ENCODE measurements at places on chromosomes 2 and 18.

- no peak for DNase-seq
Observed at GRCh38 chr2:184879671-184880070, 281.3 kb downstream of the ZNF804A start.

DNA sequence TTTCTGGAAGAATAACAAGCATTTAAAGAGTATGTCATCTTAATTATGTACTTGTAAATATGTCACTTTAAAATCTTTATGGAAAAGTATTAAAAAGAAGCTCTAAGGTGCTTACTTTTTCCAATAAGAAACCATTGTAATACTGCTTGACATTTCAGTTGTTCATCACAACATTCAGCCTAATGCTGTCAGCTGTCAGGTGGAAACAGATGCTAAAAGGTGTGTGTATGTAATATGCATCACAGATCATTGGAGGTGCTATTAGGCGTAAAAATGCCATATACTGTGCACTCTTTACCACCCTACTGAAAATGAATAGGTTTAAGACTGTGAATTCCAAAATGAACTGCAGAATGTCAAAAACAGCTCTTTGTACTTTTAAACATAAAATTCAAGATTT lies 40.3 kb downstream of the METTL8 start:
- no peak for DNase-seq

DNA sequence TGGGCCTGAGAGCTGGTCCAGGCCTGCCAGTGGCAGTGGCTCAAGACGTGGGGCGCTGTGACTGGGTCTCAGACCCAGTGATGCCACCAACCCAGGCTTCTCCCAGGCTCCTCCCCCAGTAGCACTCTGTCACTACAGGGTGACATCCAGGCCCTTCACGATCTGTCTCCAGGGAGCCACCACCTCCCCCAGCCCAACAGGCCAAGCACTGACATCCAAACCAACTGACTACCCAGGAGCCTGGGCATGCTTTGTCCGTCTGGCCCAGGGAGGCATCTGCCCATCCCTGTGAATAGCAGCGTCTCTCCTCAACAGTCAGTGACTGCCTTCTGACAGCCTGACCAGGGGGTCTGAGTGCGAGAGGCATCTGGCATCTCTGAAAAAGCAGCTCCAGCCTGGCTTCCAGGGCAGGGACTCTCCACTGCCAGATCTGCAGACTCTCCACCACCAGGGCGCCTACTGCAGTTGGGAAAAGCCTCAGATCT lies 13.0 kb downstream of the TEX44 start:
- no peak for DNase-seq

- no peak for DNase-seq
Observed at GRCh38 chr2:188294352-188294926, 2.8 kb downstream of the GULP1 start.

DNA sequence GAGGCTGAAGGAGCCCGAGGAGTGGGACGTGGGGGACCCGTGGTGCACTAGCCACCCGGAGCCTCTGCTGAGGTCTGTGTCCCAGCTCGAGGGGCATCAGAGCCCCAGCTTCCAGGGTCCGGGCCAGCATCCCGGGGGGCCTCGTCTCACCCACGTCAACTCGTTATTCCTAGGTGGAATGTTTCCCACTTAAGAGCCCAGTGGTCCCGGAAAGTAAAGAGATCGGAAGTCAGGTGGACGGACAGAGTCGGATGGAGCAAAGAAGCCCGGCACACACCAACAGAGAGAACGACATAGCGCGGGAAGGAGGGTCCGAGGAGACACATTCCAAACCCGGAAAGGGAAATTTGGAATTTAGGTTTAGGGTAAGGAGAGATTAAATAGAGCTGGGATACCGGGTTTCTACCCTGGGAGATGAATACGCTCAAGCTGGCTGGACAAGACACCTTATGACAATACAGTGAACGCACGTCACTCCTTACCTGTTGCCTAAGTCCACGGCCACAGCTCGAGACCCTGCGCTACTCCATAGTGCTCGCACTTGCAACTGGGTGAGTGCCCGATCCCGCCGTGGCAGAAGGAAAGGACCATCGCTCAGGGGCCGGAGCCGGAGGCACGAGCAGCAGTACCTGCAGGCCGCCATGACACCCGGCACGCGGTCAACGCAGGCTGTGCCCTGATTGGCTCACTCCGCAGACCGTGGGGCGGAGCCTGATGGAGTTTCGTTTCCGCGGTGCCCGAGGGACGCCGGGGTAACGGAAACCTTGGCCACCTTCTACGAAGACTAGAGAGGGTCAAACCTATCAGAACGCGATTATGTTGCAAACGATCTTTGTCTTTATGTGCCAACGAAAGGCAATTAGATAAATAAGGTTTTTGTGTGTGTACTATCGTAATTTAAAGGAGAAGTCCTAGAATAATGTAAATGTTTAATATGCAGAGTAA lies at the start of gene PNPT1:
TSS of gene PNPT1 (minus strand) at position 664 of the 945 bp plus-strand sequence. CDS start at position 643, 21 bp downstream.
- peak; percentile 94 for DNase-seq

DNA sequence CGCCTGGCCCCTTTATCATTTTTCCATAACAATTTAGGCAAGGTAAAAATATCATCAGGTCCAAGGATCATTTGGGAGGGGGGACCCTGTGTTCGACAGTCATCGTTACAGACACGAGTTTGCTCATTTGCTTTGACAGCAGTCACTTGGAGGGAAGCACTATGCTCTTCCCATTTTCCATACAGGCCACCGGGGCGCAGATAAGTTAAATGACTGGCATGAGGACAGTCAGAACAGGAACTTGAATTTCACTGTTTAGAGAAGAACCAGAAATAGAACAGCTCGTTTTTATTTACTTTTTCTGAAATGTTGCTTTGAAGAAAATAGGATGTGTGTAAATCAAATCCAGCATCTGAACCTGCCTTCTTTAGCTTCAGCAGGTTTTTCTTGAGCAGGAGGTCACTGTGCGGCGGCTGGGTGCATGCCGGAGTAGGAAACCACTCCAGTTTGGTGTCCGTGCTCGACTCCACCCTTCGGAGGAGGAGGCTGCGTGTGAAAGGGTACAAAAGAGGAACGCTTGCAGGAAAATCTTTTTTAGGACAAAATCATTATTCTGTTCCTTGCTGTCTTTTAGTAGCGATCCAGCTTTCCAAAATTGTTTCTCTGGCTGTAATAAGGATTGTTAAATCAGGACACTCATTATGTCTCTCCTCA lies 15.2 kb downstream of the NPAS2 start:
- no peak for DNase-seq

DNA sequence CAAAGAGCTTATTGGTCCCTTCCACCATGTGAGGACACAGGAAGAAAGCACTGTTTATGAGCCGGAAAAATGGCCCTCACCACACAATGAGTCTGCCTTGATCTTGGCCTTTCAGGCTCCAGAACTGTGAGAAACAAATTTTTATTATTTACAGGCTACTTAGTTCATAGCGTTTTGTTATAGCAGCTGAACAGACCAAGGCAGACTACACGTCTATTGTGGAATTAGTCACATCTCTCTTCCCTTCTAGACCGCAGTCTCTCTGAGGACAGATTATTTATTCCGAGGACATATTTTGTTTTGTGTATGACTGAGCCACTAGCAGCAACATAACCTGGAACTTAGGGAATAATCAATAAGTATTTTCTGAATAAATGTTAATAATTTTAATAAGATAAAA lies 125.5 kb downstream of the ASB1 start:
- DNase-seq = no peak

GRCh38 chr2:178397002-178397605 lies 53.9 kb downstream of the PRKRA start:
- no peak for DNase-seq

DNA sequence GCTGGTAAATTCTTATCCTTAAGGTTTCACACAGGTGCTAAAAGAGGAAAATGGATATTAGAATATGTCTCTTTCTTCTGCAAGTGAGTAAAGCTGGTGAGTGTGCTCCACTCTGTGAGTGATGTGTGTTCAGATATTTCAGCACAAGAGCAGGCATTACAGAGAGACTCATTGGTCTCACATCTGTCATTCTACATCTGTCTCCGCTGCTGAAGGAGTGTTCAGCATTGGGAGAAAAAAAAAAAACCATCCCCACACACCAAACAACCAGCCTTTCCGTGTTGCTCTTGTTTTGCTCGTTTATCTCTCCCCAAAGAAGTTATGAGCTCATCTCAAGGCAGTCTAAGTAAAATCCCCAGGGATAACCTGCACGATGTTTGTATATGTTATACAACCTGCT lies 283.9 kb upstream of the SPHKAP start:
- no peak for DNase-seq

DNA sequence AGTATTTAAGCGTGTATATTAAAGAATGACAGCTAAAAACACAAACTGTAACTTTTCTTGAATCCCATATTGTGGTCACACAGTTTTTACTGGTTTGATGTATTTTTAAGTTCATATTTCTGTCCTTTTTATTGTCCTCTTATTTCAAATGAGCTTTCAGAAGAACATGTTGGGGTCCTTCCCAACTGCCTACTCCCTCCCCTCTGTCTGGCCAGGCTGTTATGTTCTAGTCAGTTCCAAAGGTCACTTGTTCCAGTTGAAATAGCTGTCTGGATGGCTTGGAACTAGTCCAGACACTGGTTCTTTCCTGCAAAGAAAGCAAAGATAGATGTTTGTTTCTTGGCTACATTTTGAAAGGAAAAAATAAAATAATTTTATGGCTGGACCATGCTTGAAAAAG lies 306.9 kb downstream of the GULP1 start:
- DNase-seq = no peak

- DNase-seq = no peak
Observed at GRCh38 chr2:69200107-69200520, 186.9 kb downstream of the GFPT1 start.

GRCh38 chr2:226440127-226440918 lies 359.3 kb downstream of the IRS1 start:
- DNase-seq = no peak

- DNase-seq = no peak
Observed at GRCh38 chr2:23404426-23404825, 19.4 kb downstream of the KLHL29 start.

All from ecto neural progenitor cell (in vitro differentiated cells).